ENCODE measurements at places on chromosomes 1 and 21.

- DNase-seq: no peak
Measured at GRCh38 chr1:31596737-31597097, 20.4 kb downstream of the TINAGL1 start.

DNA sequence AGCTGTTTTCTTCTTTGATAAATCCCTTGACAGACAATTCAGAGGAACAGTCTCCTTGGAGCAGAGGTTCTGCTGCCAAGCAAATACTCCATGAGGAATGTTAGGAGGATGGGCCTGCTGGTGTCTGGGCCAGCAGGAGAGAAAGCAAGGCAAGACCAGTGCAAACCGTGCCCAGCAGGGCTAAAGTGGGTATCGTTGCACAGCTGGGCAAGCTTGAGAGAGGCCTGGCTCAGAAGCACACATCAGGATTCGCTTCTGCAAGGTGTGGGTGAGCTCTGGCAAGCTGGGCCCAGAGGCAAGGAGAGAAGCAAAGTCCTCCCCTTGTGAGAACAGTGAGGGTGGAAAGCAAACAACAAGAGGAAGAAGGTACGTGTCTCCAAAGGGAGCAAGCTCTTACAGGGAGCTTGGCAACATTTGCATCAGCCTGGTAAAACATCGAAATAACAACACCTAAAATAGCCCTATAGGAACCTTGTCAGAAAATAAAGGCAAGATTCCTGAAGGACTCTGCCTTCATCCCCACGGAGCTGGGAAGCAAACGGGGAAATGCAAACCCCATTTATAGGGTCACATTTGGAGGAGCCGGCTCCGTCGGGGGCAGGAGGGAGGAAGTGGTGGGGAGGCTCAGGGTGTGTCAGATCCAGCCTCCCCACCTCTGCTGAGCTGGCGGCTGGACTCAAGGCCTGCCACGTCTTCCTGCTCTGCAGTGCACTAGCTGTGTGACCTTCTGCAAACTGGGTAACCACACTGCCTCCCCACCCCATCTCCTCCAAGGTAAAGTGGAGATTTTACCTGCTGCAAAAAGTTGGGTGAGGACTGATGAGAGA is 62.3 kb upstream of the HIVEP3 start:
- no peak for DNase-seq

DNA sequence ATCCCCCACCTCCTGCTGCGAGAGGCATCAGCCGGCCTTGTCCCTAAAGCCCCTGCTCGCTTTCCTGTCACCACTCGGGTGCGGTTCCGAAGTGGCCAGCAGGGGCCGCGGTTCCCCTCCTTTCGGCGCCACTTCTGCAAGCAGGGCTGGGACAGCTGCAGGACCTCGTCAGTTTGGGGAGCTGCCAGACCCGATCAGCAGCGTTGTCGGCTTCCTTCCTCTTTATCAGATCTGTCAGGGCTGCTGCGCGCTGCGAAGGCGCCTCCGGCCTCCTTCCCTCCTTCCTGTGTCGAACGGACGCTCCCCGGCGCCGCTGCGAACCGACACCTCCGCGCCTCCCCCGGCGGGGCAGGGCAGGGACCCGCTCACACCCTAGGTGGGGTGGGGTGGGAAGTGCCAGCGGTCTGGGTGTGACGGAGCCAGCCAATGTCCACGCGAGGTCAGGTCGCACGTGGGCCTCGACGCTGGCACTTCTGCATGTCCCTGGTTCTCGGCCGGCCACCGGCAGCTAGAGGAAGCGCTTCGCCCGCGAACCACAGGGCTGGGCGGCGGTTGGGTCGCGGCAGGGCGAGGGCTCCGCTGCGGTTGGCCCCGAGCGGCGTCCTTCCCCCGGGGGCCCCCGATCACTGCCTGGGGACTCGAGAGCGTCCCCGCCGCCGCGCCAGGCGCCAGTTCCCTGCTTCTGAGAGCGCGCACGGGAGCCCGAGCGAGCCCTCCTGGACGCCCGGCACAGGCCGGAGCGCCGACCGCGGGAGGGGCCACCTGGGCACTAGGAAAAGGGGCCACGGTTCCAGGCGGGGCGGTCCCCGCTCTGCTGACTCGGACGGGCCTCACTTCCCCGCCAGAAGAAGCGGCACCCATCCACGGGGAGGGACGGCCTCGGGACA is 81.8 kb downstream of the RUNX3 start:
- DNase-seq: peak; percentile 86

DNA sequence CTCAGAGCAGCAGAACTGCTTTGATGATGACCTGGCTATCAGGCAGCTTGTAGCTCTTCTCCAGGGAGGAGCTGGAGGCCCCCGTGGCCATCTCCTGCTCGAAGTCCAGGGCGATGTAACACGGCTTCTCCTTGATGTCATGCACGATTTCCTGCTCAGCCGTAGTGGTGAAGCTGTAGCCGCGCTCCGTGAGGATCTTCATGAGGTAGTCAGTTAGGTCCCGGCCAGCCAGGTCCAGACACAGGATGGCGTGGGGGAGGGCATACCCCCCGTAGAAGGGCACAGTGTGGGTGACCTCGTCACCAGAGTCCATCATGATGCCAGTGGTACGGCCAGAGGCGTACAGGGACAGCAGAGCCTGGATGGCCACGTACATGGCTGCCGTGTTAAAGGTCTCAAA is 18.3 kb upstream of the TP53BP2 start:
- DNase-seq: no peak

DNA sequence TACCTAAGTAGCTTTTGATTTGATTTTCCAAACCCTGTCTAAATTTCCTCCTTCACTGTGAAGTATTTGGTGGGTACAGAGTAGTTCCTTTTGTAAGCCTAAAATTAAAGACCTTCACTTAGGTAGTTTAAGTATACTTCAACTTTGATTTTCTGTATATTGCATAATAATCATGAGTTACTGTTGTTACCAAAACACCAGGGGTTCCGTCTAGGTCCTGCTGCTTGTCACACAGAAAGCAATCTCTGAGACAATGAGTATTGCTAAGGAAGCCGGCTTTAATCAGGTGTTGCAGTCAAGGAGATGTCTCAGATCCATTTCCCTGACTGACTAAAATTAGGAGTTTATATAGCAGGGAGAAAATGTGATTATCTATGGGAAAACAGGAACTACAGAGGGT is 15.3 kb downstream of the RPS6KC1 start:
- DNase-seq: no peak

DNA sequence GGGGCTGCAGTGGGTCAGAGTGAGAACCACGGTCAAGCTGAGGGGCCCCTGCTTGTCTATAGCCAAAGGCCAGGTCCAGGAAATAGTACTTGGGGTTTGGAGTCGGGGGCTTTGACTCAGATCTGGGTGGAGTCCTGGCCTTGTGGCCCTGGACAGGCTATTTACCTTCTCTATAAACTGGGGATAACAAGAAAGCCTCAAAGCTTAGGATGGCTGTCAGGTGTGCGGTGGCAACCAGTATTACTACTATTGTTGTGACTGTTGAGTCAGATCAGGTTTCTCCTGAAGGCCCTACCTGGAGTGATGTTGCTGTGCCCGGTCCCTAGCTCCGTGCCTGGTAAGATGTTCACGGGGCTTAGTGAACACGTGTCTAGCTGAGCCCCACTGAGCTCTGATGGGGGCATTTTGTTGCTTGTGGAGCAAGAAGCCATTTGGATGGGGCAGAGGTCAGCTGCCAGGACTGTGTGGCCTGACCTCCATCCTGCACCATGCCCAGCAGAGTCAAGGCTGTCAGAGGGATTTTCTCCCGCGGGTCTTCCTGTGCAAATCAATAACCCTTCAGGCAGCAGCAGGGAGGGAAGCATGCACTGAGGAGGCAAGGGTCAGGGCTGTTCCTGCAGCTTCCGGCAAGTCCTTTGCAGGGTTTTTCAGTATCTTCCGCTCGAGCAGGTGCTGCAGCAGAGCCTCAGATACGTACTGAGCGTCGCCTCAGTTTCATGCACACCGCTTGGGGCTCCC is 170.3 kb downstream of the CAMTA1 start:
- DNase-seq: no peak

- no peak for DNase-seq
Measured at GRCh38 chr1:205012391-205013140, 30.4 kb upstream of the CNTN2 start.

GRCh38 chr1:224497714-224498573 is 63.3 kb upstream of the WDR26 start:
- peak; percentile 82 for DNase-seq

- DNase-seq: no peak
Measured at GRCh38 chr1:22140694-22141093, 2.2 kb downstream of the WNT4 start.

GRCh38 chr1:239861985-239862384 is 229.7 kb upstream of the FMN2 start:
- DNase-seq: no peak

- no peak for DNase-seq
Measured at GRCh38 chr21:31713973-31714740, 17.8 kb downstream of the SCAF4 start.

DNA sequence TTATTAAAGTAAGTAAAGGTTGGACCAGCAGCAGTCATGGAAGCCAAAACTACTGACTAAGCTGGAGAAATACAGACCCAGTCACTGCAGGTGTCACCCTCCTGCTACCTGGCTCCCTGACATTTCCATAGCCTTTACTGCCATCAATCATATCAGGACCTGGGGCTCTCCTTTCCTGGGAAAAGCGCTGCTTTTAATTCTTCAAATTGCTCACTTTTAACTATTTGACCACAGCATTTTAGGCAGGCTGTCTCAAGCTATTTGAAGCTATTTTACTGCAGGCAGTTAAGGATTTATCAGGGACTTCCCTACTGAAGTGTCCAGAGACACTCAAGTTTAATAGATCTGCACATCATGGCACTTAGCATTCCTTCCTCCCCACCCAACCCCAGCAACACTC is 4.1 kb downstream of the IVL start:
- no peak for DNase-seq

DNA sequence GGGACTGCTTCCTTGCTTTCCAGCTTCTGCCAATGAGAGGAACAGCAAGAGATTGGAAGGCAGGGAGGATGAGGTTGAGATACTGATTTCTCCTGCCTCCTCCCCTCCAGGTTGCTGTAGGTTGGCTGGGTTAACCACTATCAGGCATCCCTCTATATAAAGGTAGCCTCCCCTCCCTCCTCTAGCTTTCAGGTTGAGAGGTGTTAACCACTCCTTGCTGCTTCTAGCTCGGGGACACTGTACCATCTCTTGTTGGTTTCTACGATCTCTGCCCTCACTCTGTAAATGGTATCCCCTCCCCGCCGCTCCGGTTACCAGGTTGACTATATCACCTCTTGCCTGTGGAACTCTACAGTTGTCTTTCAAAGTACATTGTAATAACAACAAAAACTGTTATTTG is 16.7 kb downstream of the LPAR3 start:
- DNase-seq: no peak

GRCh38 chr1:76121850-76122249 is 47.3 kb downstream of the ST6GALNAC3 start:
- DNase-seq: no peak

DNA sequence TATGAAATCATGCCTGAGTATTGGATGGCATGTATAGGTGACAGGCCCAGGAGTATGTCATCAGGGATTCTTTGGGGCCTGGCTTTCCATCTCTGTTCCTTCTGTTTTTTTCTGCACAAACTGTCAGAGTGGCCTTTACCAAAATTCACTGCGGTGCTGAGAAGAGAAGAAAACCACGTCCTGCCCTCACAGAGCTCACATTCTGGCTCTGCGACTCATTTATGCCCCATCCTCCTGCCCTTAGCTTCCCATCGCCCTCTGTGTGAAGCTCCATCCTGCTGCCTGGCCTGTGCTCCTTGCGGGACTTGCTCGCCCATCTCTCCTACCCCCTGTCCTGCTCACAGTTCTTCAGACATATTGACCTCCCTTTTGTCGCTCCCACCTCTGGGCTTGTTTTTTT is 73.4 kb downstream of the HUNK start:
- no peak for DNase-seq

DNA sequence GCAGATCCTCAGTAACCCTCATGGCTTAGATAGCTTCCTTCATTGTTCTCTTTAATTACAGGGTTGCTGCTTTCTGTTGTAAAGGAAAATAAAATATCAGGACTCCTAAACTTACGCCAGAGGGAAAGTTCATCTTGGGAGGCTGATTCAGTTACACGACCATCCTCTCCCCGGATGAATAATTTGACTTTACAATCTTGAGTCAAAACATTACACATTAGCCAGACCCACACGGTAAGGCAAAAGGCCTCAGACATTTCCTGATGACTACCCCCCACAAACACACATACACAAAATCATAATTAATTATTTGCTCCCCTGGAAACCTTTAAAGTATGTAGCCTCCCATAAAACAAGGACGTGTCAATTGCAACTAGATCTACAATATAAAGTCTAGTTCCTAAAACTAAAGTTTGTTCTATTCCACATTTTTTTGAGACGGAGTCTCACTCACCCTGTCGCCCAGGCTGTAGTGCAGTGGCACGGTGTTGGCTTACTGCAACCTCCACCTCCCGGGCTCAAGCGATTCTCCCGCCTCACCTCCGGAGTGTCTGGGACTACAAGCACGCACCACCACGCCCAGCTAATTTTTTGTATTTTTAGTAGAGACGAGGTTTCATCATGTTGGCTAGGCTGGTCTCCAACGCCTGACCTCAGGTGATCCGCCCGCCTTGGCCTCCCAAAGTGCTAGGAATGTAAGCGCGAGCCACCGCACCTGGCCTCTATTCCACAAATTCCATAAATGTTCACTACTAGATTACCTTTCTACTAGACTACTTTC is 830 bp upstream of the PRDX1 start:
- DNase-seq: peak; percentile 37

GRCh38 chr21:39000496-39000895 is 182.8 kb downstream of the PSMG1 start:
- no peak for DNase-seq

All from AG08396 (cell line).